Left lung (tissue), 14 donors: ENCODE measurements at places on chromosomes 16 and 17. TPM values are rescaled to one million over a fixed set of nuclear protein-coding genes. Genes with fewer than 3 reads are reported as not detected.
A peak's percentile ranks its signal among the peaks of the same experiment; 100 is the strongest.

Gene SLC16A3
- total RNA-seq, result 149 TPM

Gene NT5M
- 1.5 TPM for total RNA-seq

GRCh38 chr17:66715745-66716156, 119.2 kb upstream of the CACNG5 start:
- H3K4me1 ChIP-seq, result no peaks in the 10 kb centered on the region
- H3K36me3 ChIP-seq, result no peaks in the 10 kb centered on the region
- DNase-seq, result no peak
- no peaks in the 10 kb centered on the region for H3K27me3 ChIP-seq
- no peak overlapping the region for H3K4me3 ChIP-seq

DNA sequence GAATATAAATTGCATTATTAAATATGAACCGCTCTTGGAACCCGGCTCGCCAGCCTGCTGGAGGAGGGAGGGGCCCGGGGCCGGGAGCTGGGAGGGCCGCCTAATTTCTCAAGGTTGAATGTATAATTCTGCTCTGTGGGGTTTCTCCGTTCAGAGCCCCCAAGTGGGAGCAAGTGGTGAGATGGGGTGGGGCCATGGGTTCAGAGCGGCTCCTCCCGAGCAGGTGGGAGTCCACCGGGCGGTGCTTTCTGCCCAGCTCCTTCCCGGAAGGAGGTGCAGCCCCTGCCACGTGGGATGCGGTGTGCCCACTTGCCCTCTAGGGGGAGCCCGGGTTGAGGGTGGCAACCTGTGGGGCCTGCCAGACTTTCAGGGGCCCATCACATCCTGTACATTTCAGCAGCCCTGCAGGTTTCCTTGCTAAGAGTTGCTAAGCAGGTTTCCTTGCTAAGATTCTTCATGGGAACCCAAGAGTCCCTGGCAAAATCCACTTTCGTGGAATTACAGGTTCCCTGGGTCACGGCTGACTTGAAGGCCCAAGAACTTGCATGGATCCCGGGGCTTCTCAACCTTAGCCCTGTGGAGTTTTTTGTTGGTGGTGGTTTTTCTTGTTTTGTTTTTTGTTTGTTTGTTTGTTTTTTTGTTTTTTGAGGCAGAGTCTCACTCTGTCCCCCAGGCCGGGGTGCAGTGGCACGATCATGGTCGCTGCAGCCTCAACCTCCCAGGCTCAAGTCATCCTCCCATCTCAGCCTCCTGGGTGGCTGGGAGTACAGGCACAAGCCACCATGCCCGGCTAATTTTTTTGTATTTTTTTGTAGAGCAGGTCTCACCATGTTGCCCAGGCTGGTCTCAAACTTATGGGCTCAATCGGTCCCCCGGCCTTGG, 196.7 kb upstream of the GSE1 start:
- no peak overlapping the region for H3K4me3 ChIP-seq
- no peaks in the 10 kb centered on the region for H3K36me3 ChIP-seq
- H3K4me1 ChIP-seq, result peaks cover 5% of the 10 kb centered on the region
- H3K27ac ChIP-seq, result no peak overlapping the region
- peak; percentile 77 for DNase-seq
- H3K27me3 ChIP-seq, result no peaks in the 10 kb centered on the region

DNA sequence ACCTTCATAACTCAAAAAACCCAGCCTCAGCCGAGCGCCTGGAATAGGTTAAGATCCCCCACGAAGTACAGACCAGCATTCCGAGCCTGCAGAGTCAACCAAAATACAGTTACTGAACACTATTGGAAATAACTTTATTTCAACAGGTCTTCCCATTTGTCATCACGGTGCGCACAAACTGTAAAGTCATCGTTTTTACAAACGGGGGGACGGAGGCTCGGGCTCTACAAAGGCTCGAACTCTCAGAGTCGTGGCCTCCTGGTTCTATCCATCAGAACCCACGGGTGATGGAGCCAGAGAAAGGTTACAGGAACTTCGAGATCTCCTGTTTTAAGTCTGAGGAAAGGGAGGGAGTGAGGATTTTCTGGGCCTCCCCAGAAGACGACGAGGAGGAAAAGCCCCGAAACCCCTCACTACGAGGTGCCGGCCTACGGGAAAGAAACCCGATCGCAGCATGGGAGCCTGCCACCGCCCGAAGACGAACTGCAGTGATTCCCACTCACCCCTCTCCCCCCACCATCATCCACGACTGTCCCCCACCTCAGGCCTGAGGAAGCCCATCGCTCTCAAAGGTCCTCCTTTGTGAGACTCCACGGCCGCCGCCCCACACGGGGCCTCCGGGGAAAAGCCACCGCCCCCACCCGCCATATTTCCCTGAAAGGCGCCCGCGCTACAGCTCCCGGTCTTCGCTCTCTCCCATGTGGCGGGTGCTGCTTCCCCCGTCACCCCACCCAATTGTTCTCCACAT, 917 bp downstream of the YWHAE start:
- H3K27ac ChIP-seq, result peak overlapping the region; percentile 92
- H3K4me3 ChIP-seq, result peak overlapping the region; percentile 71
- H3K4me1 ChIP-seq, result peaks cover 14% of the 10 kb centered on the region
- DNase-seq, result peak; percentile 88
- H3K36me3 ChIP-seq, result no peaks in the 10 kb centered on the region
- no peaks in the 10 kb centered on the region for H3K27me3 ChIP-seq

DNA sequence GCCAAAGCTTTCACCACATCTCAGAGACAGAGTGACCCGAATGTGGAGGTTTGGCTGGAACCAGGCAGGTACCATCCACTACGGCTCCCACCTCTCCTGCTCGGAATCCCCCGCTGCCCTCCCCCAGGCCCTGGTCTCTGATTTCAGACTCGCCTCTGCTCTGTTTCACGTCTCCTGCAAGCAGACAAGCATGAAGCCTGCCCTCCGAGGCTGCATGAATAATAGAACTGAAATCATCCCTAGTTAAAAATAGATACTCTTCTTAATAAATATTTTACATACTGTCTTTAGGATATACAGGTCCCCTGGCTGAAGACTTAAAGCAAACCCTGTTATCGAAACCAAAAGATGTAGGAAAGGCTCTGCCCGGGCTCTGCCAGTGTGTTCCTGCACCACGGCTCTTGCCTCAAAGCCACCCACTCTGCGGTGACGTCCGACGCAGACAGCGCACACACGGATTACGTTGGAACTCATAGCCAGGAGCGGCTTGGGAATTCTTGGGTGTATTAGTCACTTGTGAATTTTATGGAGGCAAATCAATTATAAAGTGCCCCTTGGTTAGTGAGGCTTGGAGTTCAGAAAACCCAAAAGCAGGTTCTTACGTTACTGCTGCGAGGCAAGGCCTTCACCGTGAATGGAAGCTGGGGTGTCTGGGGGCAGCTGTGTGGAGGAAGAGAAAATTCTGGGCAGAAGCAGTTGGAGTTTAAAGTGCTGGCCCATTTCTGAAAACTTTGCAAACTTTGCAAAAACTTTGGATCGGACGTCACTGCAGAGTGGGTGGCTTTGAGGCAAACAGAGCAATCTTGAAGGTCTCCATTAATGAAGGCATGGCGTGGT, 25.6 kb upstream of the NPTX1 start:
- no peaks in the 10 kb centered on the region for H3K27me3 ChIP-seq
- DNase-seq, result peak; percentile 50
- H3K4me1 ChIP-seq, result no peaks in the 10 kb centered on the region
- H3K36me3 ChIP-seq, result no peaks in the 10 kb centered on the region
- no peak overlapping the region for H3K4me3 ChIP-seq
- H3K27ac ChIP-seq, result no peak overlapping the region
